Tibial artery (tissue), 4 donors: ENCODE measurements at places on chromosomes 2 and 18.

DNA sequence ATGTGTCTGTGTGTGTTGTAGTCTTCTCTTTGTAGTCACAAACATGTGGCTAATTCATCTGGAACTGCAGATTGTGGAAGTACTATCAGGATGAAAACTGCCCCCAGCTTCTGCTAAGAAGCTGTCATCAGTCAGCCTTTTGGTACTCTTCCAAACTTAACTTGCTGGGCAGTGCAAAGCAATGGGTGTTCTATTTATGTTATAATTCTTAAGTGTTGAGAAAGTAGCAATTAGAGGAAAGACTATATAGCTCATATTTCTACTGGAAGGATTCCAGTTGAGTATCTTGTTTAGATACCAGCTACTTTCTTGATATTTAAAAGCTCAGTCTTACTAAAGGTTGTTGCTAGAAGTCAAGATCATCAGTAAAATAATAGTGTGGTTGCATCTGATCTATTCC, 52.1 kb downstream of the SLC38A11 start:
- DNase-seq = no peak

DNA sequence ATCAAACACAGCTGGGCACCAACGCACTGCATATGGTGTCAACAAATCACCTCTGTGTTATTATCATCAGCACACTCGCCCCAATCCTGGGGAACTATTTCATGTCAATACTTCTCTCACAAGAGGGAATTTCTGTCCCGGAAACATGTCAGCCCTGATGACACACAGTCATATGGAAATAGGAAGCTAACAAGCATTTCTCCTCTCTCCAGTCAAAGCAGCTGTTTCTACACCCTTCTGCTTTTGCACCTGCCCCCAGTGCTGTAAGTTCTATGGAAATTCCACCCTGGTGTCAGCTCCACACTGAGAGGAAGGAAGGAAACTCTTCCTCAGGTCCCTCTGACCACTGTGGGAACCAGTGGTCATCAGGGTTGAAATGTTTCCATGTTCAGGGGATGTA, 447.6 kb upstream of the ID2 start:
- DNase-seq = no peak

DNA sequence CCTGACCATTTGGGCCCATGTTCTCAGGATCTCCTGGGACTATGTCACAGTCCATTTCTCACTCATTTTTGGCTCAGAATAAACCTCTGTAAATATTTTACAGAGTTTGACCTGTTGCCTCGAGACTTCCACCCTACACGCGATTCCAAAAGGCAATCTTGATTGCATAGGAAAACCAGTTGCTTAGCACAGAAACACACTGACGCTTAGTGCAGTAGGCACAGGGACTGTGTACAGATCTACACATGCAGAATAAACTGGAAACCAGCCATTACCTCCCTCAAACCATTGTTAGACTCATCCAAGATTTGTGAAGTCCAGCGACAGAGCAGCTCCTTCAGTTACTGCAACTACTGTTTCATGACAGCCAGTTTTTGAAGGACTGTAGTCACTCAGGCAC, 73.0 kb downstream of the NCKAP5 start:
- DNase-seq = no peak

GRCh38 chr2:100218552-100218951, 76.2 kb upstream of the AFF3 start:
- DNase-seq = no peak

- no peak for DNase-seq
These were observed 1601.1 kb downstream of the LRP1B start for GRCh38 chr2:140529706-140530105.

- no peak for DNase-seq
These were observed 5.4 kb upstream of the PUM2 start for GRCh38 chr2:20356042-20356441.

GRCh38 chr2:25274868-25275574, 66.7 kb downstream of the DNMT3A start:
- no peak for DNase-seq

GRCh38 chr18:59468821-59469220, 109.8 kb upstream of the LMAN1 start:
- DNase-seq = no peak

DNA sequence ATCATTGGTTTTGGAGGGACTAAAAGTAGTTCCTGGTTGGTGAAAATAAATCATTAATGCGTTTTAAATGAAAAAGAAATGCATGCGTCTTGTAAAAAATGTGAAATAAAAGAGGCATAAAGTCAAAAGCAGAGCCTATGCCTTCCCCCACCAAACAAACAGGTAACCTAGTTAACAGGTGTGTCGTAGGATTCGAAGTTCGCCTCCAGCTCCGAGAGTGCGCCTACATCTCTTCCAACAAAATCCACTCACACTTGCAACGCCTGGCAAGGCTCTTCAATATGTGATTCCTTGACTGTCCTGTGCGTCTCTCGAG, 677 bp upstream of the SMAD4 start:
- DNase-seq = no peak

- no peak for DNase-seq
These were observed 9.2 kb downstream of the PTPRN start for GRCh38 chr2:219300022-219300421.

- peak; percentile 70 for DNase-seq
These were observed 81.0 kb downstream of the SPRED2 start for GRCh38 chr2:65351234-65351947.

- no peak for DNase-seq
These were observed 40.5 kb downstream of the MRPL35 start for GRCh38 chr2:86239745-86240144.

DNA sequence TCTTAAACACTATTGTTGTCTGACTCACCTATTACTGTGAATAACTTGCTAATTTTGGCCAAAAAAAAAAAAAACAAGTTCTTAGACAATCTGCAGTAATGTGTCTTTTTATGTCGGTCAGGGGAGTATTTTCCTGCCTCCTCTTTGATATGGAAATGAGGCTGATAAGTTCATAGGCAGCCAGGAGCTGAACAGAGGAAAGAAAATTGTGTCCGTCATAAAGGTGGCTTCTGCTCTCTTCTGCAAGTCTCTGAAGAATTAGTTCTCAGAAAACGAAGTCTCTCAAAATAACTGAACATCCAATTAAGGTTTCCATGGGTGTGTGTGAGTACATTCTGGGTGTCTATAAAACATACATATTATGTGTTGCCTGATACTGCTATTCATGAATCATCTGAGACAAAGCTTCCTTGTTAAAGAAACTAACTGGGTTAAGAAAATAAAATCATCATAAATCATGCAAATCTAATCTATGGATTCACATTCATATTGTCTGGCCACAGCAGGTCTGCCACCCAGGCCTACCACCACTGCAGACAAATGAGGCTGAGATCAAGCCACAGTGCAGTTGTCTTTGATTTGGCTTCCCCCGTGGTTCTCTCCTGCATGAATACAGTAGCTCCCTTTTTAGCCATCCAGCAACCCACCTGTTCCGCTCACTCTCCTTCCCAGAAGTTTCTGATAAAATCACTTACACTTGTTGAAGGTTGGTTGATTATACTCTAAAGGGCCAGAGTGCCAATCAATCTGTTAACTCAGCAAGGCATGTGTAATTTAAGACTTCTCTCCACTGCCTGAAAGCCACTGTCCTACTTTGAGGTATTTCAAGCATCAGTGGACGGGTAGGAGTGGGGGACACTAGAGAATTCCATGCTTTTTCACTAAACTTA, 19.4 kb upstream of the SP5 start:
- no peak for DNase-seq

DNA sequence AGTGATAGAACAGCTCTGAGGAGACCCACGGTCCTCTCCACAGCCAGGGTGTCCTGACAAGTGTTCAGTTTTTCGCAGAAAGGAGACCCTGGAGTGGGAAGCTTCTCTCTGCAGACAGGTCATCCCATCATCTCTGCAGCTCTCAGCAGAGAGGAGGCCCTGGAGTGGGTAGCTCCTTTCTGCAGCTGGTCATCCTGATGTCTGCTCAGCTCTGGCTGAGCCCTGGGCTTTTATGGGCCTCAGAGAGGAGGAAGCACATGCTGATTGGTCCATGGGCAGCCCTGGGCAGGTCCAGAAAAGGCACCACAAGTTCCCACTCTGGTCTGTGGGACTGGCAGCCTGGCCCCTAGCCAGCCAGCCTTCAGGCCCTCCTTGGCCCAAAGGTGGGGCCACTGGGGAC, 72.3 kb upstream of the ST3GAL5 start:
- DNase-seq = no peak

DNA sequence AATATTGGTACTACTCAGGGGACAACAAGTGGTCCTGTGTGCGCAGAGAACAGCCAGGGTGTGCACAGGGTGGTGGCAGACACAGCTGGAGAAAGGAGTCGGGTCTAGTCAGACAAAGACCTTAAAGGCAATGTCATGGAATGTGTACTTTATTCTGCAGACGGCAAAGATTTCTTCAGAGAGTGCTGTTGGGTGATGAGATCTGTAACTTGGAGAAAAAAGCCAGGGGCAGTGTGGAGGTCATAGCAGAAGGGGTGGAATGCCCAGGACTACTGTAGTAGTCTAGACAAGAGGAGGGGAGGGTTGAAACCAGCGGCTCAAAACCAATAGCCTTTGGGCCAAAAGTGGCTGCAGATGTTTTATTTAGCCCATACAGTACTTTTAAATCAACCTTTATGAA, 121.3 kb upstream of the ZFP36L2 start:
- DNase-seq = no peak

DNA sequence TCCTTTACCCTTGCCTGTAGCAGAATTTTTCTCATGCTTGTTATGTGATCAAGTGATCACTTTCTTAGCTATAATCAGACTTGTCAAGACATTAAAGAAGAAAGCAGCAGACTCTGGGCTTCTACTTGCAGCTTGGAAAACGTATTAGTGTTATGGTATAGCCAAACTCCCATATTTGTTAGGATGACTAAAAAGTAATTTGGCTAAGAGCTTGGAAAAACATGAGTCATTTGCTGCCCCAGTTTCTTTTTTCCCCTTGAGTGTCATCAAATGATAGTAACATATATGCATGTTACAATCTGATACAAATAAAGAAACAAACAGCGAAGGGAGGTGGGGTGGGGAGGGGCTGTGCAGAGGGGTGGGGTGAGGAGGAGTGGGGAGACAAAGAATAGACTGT, 155.5 kb downstream of the IKZF2 start:
- no peak for DNase-seq

GRCh38 chr2:48449073-48449840, 80.7 kb upstream of the STON1 start:
- DNase-seq = no peak

DNA sequence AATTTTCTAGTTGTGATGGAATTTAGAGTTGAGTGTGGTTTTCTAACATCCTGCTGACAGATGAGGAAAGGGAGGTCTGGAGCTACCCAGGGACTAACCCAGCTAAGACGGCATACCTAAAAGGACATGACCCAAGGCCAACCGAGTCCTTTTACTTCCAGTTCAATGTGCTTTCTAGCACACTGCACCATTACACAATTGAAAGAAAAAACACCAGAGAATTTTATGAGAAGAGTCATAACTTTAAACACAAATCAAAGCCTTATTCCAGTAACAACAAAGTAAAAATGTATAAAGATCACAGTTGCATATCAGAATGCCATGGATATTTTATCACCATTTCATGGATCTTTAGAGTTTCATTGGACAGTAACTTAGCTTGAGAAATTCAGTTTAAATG, 480.3 kb downstream of the MEIS1 start:
- no peak for DNase-seq

DNA sequence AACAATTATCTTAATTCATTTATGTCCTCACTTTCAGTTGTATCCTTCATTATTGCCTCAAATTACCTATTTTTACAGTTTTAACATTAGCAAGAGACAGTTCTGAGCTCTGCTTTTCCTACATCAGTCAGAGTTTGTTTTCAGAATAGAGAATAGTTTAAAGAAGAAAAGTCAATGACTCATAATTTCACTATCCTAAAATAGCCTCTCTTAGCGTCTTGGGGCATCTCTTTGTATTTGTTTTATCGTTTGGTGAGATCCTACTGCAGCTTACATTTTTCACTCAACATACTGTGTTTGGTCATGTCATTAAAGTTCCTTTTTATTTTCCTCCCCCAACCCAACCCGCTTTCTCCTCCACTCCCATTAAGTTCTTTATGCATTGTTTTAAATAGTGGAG, 3.8 kb downstream of the SEC11C start:
- no peak for DNase-seq

- DNase-seq = peak; percentile 53
These were observed 7.3 kb downstream of the GATA6 start for GRCh38 chr18:22176420-22177326.

GRCh38 chr18:74294526-74294925, 2.8 kb upstream of the CYB5A start:
- no peak for DNase-seq

DNA sequence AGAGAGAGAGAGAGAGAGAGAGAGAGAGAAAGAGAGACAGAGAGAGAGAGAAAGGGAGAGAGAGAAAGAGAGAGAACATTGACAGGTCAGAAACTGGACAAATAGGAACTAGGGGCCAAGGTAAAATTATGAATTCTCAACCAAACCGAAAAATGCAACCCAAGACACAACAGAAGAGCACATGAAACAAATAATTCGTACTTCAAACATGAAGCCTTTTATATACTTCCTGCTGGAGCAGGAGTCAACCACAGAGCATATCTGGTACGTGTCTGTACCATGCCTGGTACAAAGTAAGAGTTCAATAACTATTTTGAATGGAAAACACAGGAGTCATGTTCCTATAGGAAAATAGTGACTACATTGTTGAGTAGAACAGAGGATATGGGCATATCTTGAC, 6.5 kb upstream of the VPS54 start:
- no peak for DNase-seq

DNA sequence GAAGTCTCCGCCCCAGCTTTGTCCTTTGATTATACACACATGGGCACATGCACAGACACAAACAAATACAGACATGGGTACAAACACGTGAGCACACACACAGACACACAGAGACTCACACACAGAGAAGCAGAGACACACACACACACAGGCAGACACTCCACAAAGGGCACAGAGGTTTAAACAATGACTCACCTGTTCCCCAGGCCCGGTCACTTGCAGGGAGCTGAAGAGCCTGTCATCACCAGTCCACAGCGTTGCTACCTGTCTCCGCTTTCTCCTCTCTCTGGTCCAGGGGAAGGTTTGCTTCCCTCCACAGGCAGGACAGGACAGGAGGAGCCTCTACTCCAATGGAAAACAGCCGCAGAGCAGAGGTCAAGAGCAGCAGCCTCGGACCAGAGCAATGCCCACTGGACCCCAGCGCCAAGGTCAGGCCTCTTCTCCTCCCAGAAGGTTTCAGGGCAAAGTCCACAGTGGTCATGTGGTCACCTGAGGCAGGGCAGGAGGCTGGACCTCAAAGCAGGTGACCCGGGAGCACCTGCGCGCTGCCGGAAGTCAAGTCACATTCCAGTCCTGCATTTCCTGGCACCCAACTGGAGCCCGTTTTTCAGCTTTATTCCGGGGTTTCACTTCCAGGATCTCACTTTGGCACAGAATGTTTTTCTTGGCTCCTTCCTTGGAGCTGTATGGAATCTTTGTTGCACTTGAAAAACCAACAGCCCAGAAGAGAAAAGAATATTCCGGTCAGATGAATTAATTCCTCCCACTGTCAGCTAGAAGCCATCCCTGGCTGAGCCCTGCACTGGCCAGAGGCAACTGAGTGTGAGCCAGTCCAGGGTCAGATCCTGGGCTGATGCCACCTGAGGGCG, at the start of gene RAB17:
Gene RAB17 (minus strand): TSS at position 463 of the 869 bp plus-strand sequence. CDS start 4,580 bp downstream, outside the sequence.
- no peak for DNase-seq

GRCh38 chr2:63434024-63435001, 154.0 kb downstream of the WDPCP start:
- no peak for DNase-seq

- no peak for DNase-seq
These were observed 360.0 kb upstream of the KCNJ3 start for GRCh38 chr2:154338352-154338967.

GRCh38 chr2:46470114-46470628, 9.2 kb upstream of the TMEM247 start:
- no peak for DNase-seq
